ENCODE measurements at places on chromosomes 12 and 14. TPM values are rescaled to one million over a fixed set of nuclear protein-coding genes. Genes with fewer than 3 reads are reported as not detected.

The ANKS1B gene
- 2.2 TPM for polyA plus RNA-seq

The PLEKHG3 gene
- polyA plus RNA-seq, result 24.8 TPM

The SVOP gene
- 0.31 TPM for polyA plus RNA-seq

The PFDN5 gene
- polyA plus RNA-seq, result 416 TPM

The LIMA1 gene
- polyA plus RNA-seq, result 123 TPM

The ERBB3 gene
- 212 TPM for polyA plus RNA-seq

The ANKRD33 gene
- not detected for polyA plus RNA-seq

The PRB3 gene
- polyA plus RNA-seq, result not detected

The SLC41A2 gene
- 2.1 TPM for polyA plus RNA-seq

The LRTM2 gene
- polyA plus RNA-seq, result 0.31 TPM

The CLSTN3 gene
- 28.8 TPM for polyA plus RNA-seq

- DNase-seq, result no peak
These were observed 112.8 kb downstream of the CHST11 start for GRCh38 chr12:104569346-104570173.

DNA sequence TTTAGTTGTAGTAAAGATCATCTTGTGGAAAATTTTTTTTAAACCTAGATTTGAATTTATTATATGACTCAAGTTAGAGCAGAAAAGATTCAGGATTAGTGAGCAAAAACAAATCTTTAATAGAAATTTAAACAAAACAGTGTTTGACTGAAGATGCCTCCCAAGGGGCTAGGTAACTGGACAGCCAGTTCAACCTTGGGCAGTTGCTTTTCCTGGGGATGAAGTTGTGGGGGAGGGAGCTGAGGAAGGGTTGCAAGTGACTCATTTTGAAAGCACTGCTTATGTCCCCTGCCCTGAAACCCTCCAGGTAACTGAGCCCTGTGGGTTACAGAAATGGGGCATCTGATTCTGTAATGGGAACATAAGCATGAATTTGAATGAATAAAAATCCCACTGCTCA, 13.1 kb downstream of the CFAP54 start:
- no peak for DNase-seq

DNA sequence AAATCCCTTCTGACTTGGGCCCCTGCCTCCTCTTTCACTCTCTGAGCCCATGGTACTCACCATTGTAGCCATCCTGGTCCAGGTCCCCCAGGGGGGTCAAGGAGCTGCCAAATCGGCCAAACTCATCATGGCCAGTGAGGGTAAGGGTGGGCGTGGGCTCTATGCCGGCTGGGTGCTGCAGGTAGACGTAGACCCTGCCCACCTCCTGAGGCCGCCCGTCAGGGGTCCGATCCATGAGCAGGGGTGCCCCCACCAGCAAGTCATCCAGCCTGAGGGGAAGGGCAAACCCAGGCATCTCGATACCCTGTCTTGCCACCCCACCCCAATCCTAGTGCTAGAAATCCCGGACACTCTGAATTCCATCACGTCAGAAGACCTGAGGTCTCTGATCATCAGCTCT, 14.0 kb downstream of the ITGA5 start:
- no peak for DNase-seq

- DNase-seq, result no peak
These were observed 4.7 kb downstream of the MGP start for GRCh38 chr12:14880890-14881453.

- no peak for DNase-seq
These were observed 19.2 kb downstream of the IL26 start for GRCh38 chr12:68206446-68206845.

- DNase-seq, result no peak
These were observed 26.9 kb downstream of the PPM1A start for GRCh38 chr14:60275932-60276331.

DNA sequence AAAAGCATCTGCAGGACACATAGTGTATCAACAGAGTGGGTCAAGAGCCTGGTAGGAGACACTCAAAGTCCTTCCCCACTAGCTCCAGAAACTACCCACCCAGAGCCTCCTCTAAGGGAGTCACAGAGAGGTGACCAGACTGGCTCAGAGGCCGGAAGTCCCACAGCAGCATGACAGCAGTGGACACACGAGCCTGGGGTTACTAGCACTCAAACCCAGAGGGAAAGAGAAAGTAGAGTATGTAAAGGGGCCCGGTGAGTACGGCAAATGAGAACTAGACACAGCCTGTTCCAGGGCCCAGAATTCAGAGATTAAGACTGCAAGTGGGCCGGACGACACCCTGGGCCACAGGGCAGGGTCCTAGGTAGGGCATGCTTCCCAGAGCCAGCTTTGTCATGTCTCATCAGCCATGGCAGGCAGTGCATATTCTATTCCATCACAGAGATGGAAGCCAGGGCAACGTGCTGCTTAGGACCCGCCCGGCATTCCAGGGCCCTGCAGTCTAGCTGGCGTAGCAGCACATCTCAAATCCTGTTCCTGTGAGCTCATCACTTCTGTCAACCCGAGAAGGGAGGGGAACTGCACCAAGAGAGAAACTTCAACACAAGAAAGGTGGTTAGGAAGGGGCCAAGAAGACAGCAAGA, 4.2 kb downstream of the IFFO1 start:
- no peak for DNase-seq

DNA sequence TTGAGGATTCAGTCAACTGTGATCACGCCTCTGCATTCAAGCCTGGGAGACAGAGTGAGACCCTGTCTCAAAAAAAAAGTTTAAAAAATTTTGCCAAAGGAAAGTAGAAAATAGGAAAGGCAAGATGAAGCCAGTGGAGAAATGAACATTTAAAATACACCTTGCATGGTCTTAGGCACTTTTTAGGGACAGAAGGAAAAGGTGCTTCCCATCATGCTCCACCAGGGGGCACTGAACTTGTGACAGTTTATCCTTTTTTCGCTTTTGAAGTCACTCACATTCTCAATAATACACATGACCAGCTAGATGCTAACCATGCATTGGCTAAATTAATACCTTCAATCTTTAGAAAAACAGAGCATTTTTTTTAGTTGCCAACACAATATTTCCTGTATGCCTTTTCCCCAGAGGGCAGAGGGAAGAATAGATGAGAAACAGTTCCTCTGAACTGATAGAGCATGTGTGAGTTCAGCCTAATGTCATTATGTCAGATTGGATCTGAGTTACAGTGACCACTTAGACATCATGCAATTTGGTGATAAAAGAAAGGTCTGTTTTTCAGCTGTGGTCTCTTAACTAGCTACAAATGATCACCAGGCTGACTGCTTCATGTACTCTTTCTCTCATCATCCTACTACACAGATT, 221.8 kb upstream of the SSTR1 start:
- peak; percentile 18 for DNase-seq

GRCh38 chr12:47946413-47947323, 16.7 kb upstream of the TMEM106C start:
- DNase-seq, result no peak

DNA sequence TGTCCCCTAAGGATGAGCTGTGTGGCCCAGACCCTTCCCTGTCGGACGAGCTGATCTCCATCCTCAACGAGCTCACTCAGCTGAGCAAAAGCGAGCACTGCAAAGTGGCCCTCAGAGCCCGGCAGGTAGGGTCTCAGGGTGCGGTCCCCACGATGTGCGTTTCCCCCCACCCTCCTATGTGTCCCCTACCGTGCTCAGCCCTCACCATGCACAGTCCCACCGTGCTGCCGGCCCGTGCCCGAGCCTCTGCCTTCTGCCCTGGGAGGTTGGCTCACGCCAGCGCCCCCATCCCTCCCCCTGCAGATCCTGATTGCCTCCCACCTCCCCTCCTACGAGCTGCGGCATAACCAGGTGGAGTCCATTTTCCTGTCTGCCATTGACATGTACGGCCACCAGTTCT, 86.6 kb downstream of the FOXN4 start:
- DNase-seq, result no peak

DNA sequence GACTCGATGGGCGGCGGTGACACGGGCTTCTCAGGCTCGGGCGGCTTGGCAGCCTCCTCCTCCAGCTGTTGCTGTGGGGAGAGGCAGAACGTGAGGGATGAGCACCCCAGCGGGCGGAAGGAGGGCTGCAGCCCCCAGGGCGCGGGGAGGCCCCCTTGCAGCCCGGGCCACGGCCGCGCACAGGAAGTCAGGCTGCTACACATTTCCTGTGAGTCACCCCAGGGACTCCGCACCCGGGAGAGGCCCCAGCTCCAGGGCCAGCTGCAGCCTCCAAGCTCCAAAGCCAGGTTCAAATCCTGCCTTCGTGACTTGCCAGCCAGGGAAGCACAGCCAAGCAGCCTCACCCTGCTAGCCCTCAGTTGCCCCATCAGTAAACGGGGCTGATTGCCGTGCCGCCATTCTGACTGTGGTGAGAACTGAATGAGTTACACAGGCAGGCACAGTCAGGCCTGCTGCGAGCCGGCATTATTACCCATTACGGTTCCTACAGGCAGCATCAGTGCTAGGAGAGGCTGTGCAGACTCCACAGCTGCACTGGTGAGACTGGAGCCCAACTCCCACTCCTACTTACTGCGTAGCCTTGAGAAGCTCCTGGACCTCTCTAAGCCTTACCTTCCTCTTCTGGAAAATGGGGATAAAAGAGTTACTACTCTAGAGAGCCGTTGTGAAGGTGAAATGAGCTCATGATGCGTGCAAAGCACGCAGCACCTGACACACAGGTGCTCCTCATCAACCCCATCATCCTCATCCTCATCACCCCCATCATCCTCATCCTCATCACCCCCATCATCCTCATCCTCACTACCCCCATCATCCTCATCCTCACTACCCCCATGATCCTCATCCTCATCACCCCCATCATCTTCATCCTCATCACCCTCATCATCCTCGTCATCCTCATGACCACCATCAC, 100.9 kb downstream of the NCOR2 start:
- DNase-seq, result peak; percentile 55

GRCh38 chr14:92362781-92363235, 39.8 kb downstream of the SLC24A4 start:
- peak; percentile 44 for DNase-seq

GRCh38 chr12:119826661-119827445, 50.3 kb downstream of the CIT start:
- DNase-seq, result no peak

DNA sequence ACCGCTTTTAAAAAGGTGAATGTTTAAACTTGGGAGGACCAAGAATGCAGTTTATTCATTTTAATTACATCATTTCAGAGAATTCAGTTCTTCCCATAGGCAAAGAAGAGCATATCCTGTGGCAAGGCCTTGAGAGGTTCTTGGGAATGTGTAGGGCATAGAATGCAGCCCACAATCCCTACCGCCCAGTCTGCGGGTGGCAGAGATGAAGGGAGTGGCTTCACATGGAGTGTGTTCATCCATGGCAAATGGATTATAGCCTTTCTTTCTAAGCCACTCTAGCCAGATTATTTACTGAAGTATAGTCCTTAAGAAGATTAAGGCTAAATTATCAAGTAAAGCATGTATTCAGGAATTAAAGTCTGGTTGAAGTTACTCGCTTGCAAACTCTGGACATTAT, 97.4 kb downstream of the TSPAN8 start:
- no peak for DNase-seq

GRCh38 chr12:22262309-22262708, 72.2 kb downstream of the ST8SIA1 start:
- no peak for DNase-seq

DNA sequence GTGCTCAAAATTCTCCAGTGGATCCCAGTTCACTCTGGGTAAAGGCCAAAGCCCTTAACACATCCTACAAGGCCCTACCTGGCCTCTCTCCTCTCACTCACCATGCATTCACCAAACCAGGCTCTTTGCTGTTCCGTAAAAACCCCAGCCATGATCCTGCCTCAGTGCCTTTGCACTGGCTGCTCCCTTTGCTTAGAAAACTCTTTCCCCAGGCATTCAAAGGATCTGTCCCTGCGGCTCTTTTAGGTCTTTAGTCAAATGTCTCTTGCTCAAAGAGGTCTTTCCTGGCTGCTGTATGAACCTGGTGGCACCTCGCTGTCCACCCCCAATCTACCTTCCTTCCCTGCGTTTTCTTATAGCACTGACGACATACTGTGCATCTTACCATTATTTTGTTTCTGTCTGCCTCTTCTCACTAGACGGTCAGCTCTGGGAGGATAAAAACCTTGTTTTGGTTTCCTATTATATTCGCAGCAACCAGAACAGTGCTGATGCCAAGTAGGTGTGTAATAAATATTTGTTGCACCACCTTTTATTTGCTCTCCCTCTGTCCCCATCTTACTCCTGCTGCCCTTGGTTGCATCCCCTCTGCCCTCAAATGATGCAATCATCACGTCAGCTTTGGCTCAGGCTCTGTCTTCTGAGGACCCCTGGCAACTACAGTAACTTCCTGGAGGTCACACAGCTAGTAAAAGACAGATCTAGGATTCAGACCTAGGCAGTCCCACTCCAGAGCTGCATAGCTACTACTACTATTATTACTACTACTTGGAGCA, 23.8 kb upstream of the DICER1 start:
- no peak for DNase-seq

DNA sequence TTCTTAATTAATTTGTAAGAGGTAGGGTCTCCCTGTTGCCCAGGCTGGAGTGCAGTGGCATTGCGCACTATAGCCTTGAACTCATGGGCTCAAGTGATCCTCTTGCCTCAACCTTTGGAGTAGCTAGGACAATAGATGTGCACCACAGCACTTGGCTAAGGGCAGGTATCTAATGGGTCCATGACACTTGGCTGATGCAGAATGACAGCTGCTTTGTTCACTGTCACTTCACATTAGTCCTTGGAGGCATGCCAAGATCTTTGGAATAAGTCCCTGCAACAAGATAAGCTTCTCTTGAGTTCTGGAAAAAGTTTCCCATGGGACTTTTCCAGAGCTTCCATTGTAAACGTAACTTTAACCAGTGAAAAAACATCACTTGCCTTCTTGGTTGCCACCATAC, 23.4 kb downstream of the COQ6 start:
- no peak for DNase-seq

DNA sequence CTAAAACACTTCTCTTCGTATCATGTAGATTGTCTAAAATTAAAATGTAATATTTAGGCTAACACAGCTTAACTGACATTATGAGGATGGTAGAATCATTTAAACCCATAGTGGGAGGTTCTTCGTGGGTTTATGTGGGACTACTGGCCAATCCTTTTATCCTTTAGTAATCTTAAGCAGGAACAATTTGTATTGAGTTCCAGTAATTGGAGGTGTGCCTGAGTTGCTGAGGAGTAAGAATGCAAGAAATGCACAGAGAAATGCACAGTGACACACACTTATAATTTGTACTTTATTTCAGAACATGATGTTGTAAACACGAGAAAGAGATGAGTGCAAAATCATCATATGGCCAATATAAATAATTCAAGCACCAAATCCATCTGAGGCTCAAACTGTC, 22.3 kb downstream of the OTOGL start:
- no peak for DNase-seq

- no peak for DNase-seq
These were observed 3.9 kb downstream of the KDM2B start for GRCh38 chr12:121576851-121577391.
